RPMI8226 (cell line): ENCODE measurements at places on chromosomes 2 and 18.

GRCh38 chr2:48109491-48110204, 203.3 kb upstream of the FBXO11 start:
- DNase-seq, result no peak

GRCh38 chr18:77157312-77157711, 24.7 kb upstream of the MBP start:
- no peak for DNase-seq

DNA sequence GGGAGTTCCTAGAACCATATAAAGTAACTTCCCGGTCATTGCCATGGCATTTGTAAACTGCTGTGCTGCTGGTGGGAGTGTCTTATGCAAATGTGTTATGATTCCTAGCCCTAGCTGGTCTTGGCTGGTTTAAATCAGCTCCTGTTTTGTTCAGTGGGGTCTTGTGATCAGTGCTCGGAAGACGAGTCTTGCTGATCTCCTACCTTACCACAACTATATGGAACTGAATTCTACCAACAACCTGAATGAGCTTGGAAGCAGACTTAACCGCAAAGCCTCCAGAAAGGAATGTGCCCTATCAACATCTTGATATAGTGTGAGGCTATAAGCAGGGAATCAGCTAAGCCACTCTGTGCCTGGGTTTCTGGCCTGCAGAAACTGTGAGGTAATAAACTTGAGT, 33.5 kb downstream of the POLE4 start:
- DNase-seq, result no peak

GRCh38 chr2:58535990-58536389, 294.9 kb upstream of the FANCL start:
- DNase-seq, result no peak

DNA sequence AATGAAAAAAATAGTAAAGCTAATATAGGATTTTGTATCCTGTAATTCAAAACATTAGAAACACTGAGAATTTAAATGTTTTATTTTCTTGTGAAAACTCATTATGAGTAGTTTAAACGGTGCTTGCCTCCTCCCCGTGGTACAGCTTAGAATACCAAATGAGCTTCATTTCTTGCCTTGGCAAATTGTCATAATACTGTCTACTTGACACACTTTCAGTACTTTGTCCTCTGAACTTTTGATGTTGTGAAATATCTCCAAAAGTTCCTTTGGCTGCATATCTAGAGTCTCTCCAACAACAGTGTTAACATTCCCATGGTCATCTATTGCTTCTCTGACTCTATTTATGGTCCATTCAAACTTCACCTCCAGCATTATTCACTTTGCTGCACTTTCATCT, 61.9 kb upstream of the EPB41L5 start:
- DNase-seq, result no peak

GRCh38 chr2:66069937-66070720, 364.8 kb upstream of the MEIS1 start:
- no peak for DNase-seq

GRCh38 chr2:231632559-231633142, 40.0 kb downstream of the TEX44 start:
- no peak for DNase-seq

DNA sequence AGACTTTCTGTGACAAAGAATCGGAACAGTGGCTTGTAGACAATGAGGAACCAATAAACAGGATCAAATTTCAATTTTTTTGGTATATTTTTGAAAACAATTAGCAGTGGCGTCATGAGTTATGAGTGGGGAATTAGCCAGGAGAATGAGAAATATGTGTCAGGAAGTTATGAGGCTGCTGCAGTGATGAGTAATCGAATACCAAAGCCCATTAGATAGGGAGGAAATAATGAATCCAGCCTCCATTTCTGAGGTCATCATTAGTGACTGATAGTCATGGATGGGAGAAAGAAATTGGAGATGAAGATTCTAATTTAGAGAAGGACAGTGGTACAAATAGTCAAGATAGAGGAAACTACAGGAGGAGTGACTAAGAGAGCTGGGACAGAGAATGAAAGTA, 673.1 kb upstream of the VRK2 start:
- DNase-seq, result no peak

DNA sequence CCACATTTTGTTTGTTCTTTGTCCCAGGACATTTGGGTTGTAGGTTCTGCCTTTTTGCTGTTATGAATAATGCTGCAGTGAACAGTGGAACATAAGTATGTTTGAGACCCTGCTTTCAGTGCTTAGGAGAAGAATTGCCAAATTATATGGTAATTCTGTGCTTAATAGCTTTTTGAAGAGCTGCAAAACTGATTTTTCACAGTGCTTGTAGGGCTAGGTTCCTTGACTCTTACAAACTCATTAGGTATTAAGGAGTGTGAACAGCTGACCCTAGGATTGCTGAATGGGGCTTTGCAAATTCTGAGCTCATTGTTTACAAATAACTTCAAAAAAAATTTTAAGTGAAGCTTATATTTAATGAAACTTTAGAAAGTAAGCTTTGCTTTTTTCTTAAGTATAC, 154.2 kb downstream of the LTBP1 start:
- DNase-seq, result no peak
